ENCODE measurements at places on chromosomes 7 and 10.

DNA sequence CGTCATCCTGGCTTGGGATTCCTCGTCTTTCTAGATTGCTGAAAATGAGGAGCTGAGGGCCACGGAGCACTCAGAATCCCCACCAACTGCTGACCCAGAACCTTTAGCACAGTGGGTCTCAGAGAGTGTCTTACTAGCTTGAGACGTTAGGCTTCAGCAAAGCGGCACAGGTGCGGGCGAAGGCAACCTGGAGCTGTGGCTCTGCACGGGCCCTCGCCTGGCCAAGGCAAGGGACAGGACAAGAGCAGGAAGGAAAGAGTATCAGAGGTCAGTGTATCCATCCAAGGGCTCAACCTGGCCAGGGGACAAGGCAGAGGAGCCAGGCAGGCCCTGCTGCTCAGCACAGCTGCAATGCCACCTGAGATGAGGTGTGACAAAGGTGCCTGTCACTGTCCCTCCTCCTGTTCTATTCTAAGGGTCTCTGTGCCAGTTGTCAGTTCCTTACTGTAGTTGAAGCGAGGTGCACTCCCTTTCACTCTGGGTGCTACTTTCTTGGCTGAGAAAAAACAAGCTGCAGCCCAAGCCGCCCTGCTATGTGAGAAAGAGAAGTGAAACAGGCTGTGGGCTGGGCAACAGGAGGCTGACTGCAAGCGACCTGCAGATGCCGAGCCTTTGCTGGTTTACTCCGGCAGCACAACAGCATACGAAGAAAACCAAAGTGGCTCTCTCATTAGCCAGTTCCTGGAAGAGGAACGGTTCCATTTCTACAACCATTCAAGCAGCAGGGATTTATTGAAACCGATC lies 33.3 kb upstream of the KDM7A start:
- H3K36me3 ChIP-seq: no peaks in the 10 kb centered on the region
- no peaks in the 10 kb centered on the region for H3K27me3 ChIP-seq
- H3K4me1 ChIP-seq: no peaks in the 10 kb centered on the region

GRCh38 chr7:141339603-141340002 lies 211.6 kb upstream of the AGK start:
- H3K27ac ChIP-seq: no peak overlapping the region
- no peaks in the 10 kb centered on the region for H3K4me1 ChIP-seq
- H3K4me3 ChIP-seq: no peak overlapping the region
- no peaks in the 10 kb centered on the region for H3K36me3 ChIP-seq
- no peaks in the 10 kb centered on the region for H3K27me3 ChIP-seq

GRCh38 chr7:102933763-102934162 lies 21.0 kb downstream of the LRRC17 start:
- H3K36me3 ChIP-seq: no peaks in the 10 kb centered on the region
- no peaks in the 10 kb centered on the region for H3K27me3 ChIP-seq
- no peak overlapping the region for H3K4me3 ChIP-seq
- peak; percentile 96 for DNase-seq

DNA sequence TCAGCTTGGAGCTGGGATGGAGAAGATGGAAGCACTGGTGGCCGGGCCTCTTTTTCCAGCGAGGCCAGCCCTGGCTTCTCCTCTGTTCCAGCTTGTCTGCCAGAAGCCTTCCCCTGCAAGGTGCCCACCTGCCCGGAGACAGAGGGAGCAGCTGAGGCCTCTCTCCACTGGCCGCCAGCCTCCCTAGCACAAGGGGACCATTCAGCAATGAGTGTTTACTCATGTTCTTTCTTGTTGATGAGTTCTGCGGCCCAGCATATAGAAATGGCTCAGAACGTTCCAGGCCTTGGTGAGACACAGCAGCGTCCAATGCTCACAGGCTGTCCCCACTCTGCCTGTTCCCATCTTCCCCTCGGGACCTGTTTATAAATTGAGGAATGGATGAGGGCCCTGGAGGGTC lies 47.3 kb downstream of the CHST3 start:
- H3K27ac ChIP-seq: no peak overlapping the region
- H3K4me3 ChIP-seq: no peak overlapping the region
- no peak for DNase-seq

DNA sequence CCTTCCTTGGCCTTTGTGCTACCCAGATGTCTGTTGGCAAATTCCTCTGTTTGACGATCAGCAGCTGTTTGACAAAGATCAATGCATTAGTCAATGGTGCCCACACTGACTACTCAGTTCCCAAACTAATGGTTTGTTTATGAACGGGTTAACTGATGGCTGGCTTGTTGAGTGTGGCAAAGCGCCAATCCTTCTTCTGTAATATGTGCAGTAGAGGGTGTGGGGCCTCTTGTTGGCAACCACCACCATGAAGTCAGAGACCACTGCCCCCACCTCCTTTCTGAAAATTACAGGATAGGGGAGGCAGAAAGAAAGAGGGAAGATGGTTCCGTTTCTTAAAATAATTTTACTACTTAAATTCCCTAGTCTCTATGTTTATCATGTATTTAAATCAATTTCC lies 2.6 kb upstream of the PLCE1 start:
- H3K36me3 ChIP-seq: no peaks in the 10 kb centered on the region
- no peaks in the 10 kb centered on the region for H3K27me3 ChIP-seq
- no peak overlapping the region for H3K27ac ChIP-seq
- no peaks in the 10 kb centered on the region for H3K4me1 ChIP-seq
- no peak for DNase-seq

DNA sequence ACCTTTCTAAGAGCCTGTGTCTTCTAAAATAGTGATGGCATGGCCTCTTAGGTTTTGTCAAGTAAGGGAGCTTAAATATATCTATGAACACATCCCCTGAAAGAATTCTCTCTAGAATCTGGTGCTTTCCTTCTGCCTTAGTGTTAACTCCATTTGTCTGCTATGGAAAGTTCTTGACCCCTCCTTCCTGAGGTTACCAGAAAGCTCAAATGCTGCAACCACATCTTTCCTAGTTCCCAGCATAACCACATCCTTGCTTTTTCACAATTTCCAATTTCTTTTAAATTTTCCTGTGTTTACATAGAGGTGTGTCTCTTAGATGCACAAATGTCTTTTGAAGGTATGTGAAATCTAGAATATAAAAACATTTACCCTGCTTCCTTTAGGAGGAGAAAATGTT lies 16.4 kb upstream of the GSDME start:
- H3K27ac ChIP-seq: no peak overlapping the region
- DNase-seq: no peak
- no peaks in the 10 kb centered on the region for H3K4me1 ChIP-seq
- H3K27me3 ChIP-seq: no peaks in the 10 kb centered on the region
- H3K4me3 ChIP-seq: no peak overlapping the region

- no peak overlapping the region for H3K4me3 ChIP-seq
- no peaks in the 10 kb centered on the region for H3K36me3 ChIP-seq
- H3K27me3 ChIP-seq: no peaks in the 10 kb centered on the region
- no peak overlapping the region for H3K27ac ChIP-seq
- H3K4me1 ChIP-seq: no peaks in the 10 kb centered on the region
- DNase-seq: no peak
Measured at GRCh38 chr10:84685047-84685660, 356.8 kb downstream of the CCSER2 start.
